ENCODE measurements at places on chromosomes 5 and 9.

DNA sequence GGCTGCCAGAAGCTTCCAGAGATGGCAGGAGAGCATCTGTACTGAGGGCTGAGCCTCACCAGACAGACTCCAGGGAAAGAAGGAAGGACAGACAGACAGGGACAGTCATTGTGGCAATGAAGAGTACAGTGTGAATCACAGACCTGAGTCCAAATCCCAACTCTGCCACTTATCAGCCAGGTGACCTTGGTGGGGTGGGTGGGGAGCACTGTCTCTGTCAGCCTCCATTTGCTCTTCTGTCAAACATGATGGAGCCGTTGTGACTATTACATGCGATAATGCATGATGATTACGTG is 85.9 kb upstream of the FSTL4 start:
- DNase-seq: no peak

DNA sequence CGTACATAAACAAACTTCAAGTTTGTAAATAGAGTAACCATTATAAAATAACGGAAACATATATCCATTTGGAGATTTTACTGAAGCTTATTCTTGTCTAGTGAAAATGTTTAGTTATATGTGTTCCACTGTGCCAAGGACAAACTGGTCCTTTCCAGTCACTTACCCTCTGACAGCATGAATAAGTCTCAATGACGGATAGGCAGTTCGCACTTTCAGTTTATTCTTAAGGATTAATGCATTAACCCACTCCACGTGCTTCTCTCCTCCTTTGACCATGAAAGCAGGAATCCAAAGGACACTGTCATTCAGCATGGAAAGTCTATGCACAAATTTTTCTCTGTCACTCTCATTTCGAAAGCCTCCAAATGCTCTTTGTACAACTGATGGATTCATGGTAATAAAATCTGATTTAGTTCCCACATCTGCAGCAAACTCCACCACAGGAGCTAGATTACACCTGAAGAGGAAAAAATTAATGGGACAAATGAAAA is 47.1 kb downstream of the ST8SIA4 start:
- no peak for DNase-seq

- DNase-seq: no peak
Measured at GRCh38 chr9:20550326-20550725, 72.0 kb downstream of the MLLT3 start.

DNA sequence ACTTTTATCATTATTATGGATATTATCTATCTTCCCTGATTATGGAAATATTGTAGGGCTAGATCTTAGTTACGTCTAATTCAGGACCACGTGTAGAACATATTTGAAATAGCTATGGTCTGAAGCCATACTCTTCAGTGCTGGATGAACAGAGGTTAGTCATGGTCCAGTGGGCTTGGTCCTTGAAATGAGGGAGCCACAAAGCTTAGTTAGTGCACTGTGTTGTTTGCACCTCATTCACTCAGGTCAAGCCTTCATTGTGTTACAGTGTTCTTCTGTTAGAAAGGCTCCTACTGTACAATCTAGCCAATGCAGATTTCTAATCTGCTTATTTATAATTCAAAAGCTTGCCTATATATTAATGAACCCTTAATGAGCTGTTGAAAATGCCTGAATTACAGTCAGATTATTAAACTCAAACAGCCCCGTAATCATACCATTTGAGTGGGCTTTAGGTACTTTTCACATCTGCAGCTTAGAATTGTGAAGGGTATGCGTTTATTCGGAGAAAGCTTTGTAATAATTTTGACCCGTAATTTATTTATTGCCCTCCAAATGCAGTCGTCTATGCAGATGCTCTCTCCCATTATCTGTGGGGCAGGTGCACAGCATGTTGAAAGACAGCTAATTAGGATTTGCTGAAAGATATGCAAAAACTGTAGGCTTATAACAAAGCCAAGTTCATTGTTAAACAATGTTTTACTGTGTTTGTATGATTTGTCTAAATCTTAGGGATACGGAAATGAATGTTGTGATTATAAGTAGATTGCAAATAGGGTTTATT is 164.9 kb downstream of the PBX3 start:
- DNase-seq: no peak

DNA sequence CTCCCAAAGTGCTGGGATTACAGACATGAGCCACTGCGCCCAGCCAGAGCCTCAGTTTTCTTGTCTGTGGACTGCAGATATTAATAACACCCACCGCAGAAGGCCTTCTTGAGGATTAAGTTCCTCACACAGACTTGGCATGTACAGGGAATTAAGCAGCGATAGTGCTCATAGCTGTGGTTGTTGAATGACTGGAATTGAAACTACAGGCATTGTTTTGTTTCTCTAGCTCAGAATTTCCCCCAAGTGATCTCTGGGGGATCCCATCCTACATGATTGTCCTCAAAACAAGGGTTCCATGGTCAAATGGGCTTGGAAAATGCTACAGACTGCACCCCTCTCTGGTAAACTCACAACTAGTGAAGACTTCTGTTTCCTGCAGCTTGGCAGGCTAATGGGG is 44.2 kb upstream of the TDRD7 start:
- DNase-seq: no peak

DNA sequence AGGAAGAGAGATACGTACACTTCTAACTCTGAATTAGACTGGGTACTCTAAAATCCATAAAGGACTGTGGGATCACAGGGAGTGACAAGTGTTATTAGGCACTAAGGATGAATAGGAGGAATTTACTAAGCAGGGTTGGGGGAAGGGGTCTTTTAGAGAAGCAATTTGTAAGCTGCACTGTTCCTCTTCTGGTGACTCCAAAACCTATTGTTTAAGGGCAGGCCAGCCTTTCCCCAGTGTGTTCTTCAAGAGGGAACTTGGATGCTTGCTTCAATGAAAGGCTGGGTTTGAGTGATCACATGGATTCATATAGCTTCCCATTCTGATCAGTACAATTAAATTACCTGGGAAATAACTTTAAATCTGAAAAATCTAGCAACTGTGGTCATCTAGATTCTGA is 71.8 kb downstream of the STX17 start:
- DNase-seq: no peak

DNA sequence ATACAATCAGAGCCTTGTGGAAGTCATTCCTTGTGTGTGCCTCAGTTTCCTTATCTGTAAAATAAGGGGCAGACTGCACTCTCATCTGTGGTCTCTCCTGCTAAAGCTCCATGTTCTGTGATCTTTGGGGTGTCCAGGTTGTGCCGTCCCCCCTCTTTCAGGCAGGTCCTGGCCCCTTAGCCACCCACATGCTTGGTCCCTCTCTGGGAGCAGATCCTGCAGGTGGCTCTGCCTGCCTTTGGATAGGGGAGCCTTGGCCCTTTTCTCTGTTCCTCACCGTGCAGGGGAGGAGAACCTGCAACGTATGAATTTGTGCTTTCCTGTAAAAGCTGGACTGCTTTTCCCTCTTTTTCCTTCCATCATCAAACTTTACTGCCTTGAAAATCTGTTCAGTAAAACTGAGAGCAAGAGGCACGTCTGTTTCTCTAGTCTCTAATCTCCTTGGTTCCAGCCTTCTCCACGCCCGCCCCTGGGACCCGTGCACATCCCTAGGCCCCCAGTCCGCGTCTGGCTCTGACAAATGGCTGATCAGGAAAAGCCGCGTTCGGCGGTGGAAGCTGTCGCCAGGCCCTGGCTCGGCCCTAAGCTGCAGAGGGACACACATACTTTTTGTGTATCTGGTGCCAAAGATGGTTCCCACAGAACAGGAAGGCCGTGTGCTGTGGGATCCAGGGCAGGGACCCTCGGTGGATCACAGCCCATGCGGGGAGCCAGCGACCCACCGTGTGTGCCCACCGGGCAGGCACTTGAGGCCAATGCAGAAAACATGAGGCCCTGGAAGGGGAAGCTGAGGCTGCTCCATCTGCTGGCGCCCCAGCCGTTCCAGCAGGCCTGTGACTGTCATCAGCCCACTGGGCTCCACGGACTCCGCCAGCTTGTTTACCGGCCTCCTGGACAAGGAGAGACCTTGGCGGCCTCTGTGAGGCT is 43.4 kb upstream of the COL5A1 start:
- DNase-seq: no peak

DNA sequence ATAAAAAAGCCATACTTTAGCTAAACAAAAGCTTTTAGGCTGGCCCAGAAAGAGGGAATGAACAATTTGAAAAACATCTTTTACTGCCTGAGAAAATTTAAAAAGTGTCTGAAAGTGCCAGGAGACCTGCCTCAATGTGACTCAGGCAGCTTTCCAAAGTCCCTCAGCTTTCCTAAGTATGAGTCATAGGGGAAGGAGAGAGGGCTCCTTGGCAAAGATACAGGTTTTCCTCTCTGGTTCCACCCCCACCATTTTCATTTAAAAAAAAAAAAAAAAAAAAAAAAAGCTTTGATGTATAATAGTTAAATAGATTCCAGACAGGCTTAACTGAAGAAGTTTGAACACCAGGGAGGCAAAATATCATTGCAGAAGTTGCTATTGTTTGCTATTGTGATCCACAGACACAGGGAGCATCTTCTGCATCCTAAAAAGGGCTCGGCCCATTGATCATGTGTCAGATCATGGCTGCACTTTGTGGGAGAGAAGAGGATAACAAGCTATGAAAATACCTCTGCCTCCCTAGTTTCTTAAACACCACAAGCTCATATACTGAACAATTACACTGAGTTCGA is 71.5 kb downstream of the MRPS27 start:
- no peak for DNase-seq

DNA sequence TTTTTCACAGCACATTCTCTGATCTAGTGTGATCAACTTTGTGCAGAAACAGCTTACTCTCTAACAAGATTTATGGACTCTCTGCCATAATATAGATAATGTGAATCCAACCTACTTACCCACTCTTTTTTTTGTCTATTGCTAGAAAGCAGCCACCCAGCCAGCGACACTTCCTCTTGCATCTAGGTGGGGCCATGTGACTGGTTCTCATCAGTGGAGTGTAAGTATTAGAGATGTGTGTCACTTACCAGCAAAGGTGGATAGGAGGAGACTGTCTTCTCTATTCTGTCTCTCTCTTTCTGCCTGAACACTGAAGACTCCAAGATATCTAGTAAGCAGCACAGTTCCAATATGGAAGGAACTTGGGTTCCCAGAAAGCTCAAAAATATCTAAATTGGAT is 174.8 kb downstream of the MCTP1 start:
- no peak for DNase-seq

DNA sequence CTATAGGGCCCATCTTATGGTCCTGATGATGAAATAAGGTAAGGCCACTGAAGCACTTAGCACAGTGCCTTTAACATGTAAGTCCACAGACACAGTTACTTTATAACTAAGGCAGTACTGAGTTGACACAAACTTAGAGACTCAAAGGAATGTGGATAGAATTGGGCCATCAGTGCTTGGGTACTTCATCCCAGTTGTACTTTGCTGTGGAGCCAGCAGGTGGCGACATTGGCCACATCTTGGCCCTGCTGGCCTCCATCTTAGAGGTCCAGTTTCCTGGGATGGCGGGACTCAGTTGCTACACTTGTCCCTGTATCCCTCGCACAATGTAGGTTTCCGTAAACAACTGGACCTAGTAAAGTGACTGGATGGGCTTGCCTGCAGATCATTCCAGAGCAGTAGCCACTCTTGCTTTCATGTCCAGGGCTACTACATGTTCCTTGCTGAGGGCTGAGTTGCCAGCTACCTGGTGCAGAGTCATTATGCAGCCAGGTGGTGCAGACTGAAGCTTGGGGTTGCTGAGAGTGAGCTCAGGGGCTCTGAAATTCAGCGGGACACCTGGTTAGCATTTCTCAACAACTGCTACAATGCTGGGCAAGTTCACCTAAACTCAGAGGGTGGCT is 10.6 kb downstream of the MTAP start:
- DNase-seq: peak; percentile 37

DNA sequence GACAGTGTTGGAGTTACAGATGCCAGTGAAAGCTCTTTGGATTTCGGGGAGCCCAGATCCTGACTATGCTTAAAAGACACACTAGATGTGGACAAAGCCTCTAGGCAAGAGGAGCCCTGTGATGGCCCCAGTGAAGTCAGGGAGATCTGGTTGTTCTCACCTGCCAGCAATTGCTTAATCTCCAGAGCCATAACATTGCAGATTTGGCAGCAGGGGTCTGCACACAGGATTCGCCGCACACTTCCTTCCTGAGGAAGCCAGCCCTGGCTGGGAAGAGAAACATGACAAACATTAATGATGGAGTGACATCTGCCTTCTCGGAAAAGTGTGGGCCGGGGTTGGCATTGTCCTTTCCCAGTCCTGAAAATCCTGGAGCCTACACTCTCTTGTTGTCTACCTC is 65.2 kb upstream of the PHF24 start:
- no peak for DNase-seq

- no peak for DNase-seq
Measured at GRCh38 chr5:127567026-127567768, 49.8 kb downstream of the PRRC1 start.

- no peak for DNase-seq
Measured at GRCh38 chr9:126688617-126689016, 74.9 kb downstream of the LMX1B start.

- DNase-seq: no peak
Measured at GRCh38 chr5:41878643-41879478, 8.6 kb upstream of the OXCT1 start.

All from stimulated activated CD4-positive, alpha-beta T cell treated with anti-CD3 and anti-CD28 coated beads, Interleukin-1b, Interleukin-23, amount 100 ng/mL, for 1 hour (primary cell).